Neuronal stem cell (in vitro differentiated cells): ENCODE measurements at places on chromosomes 7 and 10.

GRCh38 chr10:3530346-3530745 lies 254.7 kb downstream of the KLF6 start:
- no peak for DNase-seq

GRCh38 chr7:143367972-143368371 lies 5.5 kb upstream of the FAM131B start:
- DNase-seq = no peak

GRCh38 chr7:115221456-115221855 lies 299.6 kb downstream of the MDFIC start:
- DNase-seq = no peak

DNA sequence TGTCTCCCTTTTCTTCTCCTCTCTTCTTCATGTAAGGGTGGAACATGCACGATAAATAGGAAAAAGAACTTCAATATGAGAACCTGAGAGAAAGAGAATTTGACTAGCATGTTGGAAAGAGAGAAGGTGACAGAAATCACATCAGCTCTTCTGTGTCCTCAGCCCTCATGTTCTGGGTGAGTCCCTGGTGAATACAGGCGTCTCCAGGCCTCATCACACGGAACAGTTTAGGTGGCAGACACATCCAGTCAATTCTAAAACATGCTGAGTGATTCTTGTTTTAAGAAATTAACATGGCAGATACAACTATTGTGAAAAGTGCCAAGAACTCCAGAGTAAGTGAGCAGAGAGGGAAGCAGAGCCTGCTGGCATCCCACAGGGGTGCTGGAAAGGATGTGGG lies 96.1 kb downstream of the FAM107B start:
- DNase-seq = no peak

- no peak for DNase-seq
Observed at GRCh38 chr7:142943706-142944268, 4.5 kb downstream of the LLCFC1 start.

GRCh38 chr7:13792208-13792607 lies 197.3 kb downstream of the ETV1 start:
- no peak for DNase-seq

GRCh38 chr10:101135141-101136006 lies 4.3 kb downstream of the TLX1 start:
- no peak for DNase-seq

DNA sequence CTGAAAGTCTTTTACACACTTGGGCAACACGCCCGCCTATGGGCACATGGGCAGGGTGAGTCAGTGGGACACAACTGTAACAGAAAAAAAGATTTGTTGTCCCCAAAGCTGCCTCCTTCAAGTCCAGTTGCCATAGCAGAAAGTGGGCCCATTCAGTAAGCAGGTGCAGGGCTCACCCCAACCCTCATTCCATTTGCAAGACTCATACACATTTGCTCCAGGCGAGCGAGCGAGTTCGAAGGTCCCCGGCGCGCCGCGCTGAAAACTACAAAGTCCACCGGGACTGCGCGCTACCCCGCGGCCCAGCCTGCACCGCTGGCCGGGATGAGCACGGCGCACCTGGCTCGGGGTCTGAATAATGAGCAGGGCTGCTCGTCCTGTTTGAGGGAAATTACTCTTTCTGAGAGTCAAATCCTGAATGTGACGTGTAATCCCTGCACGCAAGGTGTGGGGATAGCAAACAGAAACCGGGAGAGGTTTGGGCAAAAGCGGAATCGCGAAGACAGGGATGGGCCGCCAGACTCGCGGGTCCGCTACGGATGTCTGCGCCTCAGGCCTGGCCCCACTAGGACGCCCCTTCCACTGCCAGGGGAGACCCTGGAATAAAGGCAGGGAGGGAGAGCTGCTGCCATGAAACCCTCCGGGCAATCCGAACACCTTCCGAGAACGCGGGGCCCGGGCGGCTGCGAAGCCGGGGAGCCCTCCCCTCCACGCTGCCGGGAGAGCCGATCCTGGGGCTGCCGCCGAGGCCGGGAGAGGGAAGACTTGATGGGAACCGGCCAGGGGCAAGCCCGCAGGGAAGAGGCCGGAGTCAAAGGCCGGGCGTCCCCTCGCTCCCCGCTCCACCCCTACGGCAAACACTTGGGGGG lies 982 bp downstream of the COBL start:
- DNase-seq = peak; percentile 42

GRCh38 chr7:132415259-132415658 lies 161.0 kb downstream of the PLXNA4 start:
- no peak for DNase-seq

GRCh38 chr10:48667960-48668590 lies 16.6 kb upstream of the WDFY4 start:
- DNase-seq = no peak

- no peak for DNase-seq
Observed at GRCh38 chr7:131690441-131690840, 134.0 kb upstream of the PODXL start.

DNA sequence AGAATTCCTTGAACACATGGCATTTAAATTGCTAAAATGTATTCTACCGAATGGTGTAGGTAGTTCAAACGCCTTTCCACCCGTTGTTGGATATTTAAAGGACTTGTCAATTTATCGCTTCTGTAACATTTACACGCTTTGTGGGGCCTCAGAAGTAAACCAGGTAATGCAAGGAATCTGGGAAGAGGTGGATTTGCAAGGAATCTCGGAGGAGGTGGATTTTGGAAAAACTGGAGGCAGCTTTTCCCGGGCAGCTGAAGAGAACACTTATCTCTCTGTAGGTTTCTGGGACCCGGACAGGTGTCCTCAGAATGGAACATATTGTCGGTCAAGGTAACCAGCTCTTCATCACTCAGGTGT lies 592 bp upstream of the MAPK8 start:
- no peak for DNase-seq

DNA sequence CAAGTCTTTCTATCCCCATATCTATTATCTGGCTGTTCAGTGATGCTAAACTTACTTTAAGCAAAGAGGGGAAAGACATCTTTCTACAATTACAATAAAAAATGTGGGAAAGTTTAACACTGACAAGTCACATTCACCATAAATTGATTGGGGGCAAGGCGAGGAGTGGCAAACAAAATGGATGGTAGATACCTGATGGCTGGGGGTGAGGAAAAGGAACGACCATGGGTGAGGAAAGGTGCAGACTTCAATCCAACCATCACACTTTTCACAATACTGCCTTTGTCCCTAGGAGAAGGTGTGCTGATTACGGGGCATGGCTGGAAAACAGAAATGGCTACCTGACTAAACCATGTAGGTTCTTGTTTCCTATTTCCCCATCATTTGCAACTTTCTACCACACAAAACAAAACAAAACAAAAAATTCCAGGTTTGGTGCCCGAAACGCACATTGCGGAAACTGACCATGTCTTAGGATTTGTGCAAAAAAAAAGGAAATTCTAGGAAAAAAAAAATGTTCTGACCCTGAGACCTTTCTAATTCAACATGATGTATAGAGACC lies 3.8 kb downstream of the RELN start:
- DNase-seq = no peak

- no peak for DNase-seq
Observed at GRCh38 chr7:71443191-71443530, 311.2 kb downstream of the GALNT17 start.

DNA sequence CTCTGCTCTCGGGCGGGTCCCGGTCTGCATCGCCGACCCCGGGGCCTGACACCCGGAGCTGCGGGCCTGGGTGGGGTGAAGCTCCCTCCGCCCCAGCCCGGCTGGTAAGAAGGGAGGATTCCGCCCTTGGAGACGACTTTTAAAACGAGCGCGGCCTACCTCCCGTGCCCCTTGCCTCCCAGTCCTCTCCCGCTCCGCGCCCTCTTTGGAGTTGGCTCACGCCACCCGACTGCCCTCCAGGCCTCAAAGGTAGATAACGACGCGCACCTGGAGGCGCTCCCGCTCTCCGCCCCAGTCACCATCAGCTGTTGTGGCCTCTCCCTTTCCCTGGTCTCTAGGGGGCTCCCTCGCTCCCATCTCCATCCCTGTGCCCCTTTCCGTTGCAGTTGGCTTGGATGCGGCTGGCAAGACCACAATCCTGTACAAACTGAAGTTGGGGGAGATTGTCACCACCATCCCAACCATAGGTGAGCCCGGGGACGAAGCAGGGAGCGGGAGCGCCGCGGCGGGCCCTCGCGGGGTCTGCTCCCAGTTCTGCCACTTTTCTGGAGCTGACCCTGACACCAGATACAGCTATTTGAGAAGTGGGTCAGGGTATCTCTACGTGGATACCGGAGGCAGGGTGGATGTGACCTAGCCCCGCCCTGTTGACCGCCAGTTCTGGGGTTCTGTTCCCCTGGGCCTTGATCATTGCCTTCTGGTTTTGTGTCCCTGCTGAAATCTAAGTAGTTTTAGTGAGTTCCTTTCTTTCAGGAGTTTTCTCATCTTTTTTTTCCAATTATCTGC lies 679 bp downstream of the ARF5 start:
- DNase-seq = peak; percentile 48

GRCh38 chr10:68088740-68089139 lies 13.7 kb upstream of the HERC4 start:
- no peak for DNase-seq

DNA sequence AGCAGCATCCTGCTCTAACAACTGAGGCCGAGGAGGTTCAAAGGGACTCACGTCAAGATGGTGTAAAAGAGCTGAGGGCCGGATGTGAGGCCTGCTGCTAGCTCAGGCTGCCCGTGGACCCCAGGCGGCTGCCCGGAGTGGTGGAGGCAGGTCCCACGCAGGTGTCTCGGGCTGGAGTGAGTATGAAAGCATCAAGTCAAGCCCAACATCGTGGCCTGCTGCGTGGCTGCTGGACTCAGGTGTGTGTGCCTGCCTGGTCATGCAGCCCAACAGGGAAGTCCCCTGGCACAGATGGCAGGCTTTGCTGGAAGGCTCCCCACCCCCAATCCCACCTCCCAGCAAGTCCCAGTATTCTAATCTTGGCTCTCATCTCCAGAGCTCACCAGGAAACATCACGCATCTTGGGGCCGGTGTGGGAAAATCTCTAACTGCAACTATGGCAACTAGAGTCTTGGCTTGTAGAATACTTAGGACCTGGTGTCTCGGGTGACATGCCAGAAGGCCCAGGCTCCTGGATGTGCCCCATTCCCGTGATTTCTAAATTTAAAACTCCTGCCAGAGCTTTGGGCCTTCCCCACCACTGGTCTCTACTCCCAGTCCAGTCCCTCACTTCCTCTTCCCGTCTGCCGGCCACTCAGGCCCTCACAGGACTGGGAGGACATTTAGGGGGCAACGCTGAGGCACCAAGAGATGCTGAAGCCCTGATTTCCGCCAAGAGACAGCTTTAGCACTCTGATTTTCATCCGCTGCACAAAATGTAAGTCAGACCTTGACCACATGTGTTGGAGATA lies 85.9 kb downstream of the PRKAG2 start:
- no peak for DNase-seq

DNA sequence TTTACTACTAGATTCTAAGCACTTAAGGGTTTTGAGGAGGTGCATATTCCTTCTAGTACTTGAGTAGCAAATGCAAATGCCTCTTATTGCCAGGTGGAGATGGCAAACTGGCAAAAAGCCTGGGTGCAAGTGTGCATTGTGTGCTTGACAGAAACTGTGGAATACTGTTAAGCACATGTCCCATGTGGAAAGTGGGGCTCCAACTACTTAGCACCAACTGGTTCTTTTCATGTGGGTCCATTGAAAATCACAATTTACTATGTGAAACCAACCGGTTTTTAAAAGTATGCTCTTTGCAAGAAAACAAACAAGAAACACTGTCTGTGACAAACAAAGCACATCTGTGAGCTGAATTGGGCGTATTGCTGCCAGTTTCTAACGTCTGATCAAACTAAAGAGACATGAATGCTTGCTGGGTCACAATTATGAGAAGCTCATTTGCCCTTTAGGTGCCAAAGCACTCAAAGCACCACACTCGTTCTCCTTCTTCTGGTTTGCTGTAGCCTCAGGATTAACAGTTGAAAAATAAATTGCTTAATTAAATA lies 197.4 kb downstream of the SEMA3E start:
- no peak for DNase-seq

DNA sequence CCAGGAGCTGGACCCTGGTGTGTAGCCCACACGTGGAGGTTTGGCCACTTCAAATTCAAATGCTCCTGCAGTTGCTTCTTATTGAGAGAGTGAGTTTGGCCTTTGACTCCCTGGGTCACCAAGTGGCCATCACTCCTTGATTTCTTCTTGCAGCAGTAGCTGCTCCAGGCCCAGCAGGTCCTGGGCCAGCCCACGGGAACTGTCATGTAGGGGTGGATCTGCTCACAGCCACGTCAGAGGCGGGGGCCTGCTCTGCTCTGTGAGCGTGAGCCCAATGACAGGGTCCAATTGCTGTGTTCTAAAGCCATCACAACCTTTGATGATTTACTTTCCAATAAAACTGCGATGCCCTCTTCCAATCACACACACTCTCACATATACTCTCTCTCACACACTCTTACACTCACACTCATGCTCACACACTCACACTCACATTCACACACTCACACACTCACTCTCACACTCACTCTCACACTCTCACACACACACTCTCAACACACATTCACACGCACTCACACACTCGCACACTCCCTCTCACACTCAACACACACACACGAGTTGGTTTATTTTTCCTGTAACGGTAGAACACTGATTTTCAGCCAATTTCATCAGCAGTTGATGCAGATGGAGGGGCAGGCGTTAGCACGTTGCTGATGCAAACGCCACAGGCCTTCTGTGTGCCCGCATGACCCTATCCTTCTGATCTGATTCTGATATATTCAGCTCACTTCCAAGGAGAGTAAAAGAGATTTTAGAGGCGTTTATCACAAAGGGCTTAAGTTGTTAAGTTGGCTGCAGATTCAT lies 210.7 kb upstream of the PPP2R2D start:
- no peak for DNase-seq
